Muscle of leg (tissue), 16 donors: ENCODE measurements at places on chromosomes 2 and 18. TPM values are rescaled to one million over a fixed set of nuclear protein-coding genes. Genes with fewer than 3 reads are reported as not detected.
A peak's percentile ranks its signal among the peaks of the same experiment; 100 is the strongest.

Gene VSNL1
- 4.3 TPM for polyA plus RNA-seq

Gene ID2
- 37.3 TPM for polyA plus RNA-seq

Gene CLEC4F
- polyA plus RNA-seq = 0.15 TPM

Gene GPR45
- not detected for polyA plus RNA-seq

Gene PTPRN
- 0.15 TPM for polyA plus RNA-seq

Gene TM4SF20
- not detected for polyA plus RNA-seq

Gene MAPK4
- polyA plus RNA-seq = 4.8 TPM

Gene MAP2
- polyA plus RNA-seq = 6.9 TPM

Gene SLC11A1
- 0.61 TPM for polyA plus RNA-seq

Gene PLEKHH2
- 9.9 TPM for polyA plus RNA-seq

Gene WDR12
- polyA plus RNA-seq = 71.7 TPM

Gene CD8B2
- 0.04 TPM for polyA plus RNA-seq

Gene KIF1A
- polyA plus RNA-seq = 3.2 TPM

Gene SERPINB12
- polyA plus RNA-seq = 0.43 TPM

Gene ZRANB3
- 7.1 TPM for polyA plus RNA-seq

Gene NTSR2
- not detected for polyA plus RNA-seq

Gene CD8A
- 0.35 TPM for polyA plus RNA-seq

Gene PCARE
- 0.53 TPM for polyA plus RNA-seq

Gene DSC1
- not detected for polyA plus RNA-seq

Gene CABYR
- polyA plus RNA-seq = 2.0 TPM

Gene CNTNAP5
- 0.32 TPM for polyA plus RNA-seq

DNA sequence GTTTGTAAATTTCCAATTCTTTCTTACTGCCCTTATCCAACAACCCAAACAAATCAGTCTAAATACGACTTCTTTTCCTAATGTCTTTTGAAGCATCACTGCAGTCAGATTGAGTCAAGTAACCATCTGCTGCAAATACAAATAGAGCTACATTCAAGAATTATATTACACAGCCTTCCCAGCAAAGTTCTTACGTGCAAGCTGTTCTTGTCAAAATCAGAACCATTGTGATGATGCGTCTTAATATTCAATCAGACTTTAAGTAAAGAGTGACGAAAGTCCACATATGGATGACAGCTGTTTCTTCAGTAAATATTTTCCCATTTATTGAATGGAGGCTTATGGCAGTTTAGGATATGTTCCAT, 943.8 kb downstream of the LRP1B start:
- DNase-seq = peak; percentile 3

DNA sequence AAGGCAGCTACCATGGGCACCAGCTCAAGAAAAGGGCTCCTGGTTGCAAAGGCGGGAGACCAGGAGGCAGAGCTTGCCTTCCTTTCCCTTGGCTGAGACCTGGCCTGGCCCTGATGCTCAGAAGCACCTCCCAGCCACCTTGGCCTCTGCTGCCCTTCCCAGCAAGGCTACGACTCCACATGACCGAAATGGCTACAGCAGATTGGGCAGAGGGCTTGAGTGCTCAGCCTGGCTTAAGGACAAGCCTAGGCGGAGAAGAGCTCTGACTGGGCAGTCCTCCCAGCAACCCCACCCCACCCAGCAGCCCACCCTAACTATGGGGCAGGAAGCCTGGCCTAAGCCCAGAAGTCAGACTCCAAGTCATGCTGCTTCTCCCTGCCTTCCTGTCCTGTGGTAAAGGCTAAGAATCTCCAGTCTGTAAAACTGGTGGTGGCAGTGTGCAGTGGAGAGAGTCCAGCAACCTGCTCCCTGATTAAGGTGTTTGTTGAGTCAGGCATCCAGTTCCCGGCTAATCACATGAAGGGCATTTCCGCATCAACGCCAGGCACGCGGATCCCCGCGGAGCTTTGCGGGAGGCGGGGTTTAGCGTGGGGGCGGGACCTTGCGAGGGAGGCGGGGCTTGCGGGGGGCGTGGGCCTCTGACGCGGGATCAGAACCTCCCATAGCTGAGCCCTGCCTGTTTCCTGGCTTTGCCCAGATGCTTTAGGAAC, 256.0 kb downstream of the BCL11A start:
- no peak for DNase-seq

- DNase-seq = no peak
These were observed 38.8 kb downstream of the GULP1 start for GRCh38 chr2:188330316-188331053.

GRCh38 chr2:177029501-177029900, 183.1 kb upstream of the HNRNPA3 start:
- DNase-seq = no peak

- peak; percentile 6 for DNase-seq
These were observed 83.3 kb downstream of the UBE2E3 start for GRCh38 chr2:181063696-181064095.

- peak; percentile 83 for DNase-seq
These were observed 161.5 kb downstream of the TGIF1 start for GRCh38 chr18:3611313-3612090.

DNA sequence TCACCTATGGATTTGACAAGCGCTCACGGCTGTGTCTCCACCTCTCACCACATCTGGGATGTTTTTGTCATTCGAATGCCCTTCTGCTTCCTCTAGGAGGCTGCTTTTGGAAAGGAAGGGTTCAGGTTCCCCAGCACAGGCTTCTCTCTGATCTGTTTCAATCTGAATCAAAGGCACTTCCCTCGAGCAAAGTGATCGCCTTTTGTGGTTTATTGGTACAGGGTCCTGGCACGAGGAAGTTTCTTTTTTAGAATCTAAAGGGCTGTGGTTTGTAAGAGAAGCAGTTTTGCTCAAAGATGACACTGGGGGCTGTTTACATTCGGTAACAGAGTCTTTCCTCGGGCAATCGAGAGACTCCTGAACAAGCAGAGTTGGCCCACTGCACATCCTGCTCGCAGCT, 145.0 kb downstream of the DAW1 start:
- no peak for DNase-seq

GRCh38 chr2:235956281-235956970, 211.8 kb downstream of the GBX2 start:
- no peak for DNase-seq

- DNase-seq = no peak
These were observed 458.6 kb downstream of the KCNJ3 start for GRCh38 chr2:155157065-155157464.

- peak; percentile 76 for DNase-seq
These were observed 32.7 kb downstream of the QPCT start for GRCh38 chr2:37377187-37377532.

DNA sequence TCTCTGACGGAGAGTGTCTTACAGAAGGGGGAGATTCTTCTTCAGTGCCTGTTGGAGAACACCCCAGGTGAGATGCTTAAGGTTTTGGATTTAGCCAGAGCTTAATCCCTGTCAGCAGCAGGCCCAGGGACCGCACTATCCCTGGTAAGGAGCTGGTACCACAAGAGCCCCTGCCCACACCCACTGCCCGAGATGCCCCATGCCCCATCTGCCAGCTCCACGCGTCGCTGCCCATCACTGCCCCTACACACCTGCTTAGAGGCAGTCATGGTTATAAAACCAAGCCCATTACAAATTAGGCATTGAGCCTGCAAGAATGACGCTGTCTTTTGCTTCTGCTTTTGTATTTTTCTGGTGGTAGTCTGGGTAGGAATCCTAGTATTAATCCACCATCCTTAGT, 21.7 kb downstream of the CEP68 start:
- no peak for DNase-seq

GRCh38 chr2:109636317-109636716, 22.2 kb downstream of the SOWAHC start:
- DNase-seq = no peak

- DNase-seq = peak; percentile 79
These were observed 1.0 kb downstream of the NAB1 start for GRCh38 chr2:190649798-190650390.

DNA sequence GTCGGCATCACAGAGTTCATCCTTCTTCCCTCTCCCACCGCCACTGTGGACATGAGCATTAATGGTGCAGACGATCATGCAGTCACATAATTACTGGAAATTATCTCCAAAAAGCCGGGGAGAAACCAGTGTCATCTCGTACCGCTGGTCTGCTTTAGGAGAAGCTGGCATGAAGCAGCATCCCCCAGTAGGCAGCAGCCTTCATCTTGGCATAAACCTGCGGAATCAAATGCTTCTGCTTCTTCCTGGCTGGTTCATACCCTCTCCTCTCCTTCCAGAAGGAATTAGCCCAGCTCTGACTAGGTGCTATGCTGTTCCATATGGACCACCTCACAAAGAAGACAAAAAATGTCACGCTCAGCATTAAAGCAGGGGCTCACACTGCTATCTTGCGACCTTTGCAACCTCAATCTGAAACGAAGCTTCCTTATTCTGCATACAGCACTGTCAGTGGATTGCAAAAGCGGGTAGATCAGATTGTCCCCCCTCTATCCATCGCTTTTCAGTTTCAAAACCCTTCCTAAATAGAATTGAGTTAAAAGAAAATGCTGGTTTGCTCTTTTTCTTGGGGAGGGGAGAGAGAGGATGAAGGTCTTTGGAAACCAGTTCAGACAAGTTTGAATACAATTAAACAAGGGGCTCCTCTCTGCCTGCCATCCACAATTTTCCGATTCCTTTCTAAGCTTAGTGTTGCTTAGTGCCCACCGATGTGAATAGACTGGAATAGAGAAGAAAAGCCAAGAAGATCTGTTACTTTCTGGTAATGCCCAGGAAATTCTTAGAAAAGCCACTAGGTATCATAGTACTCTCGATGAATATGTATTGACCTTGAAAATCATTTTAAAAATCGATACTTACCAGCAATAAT, 212.1 kb upstream of the ZNF521 start:
- DNase-seq = no peak

DNA sequence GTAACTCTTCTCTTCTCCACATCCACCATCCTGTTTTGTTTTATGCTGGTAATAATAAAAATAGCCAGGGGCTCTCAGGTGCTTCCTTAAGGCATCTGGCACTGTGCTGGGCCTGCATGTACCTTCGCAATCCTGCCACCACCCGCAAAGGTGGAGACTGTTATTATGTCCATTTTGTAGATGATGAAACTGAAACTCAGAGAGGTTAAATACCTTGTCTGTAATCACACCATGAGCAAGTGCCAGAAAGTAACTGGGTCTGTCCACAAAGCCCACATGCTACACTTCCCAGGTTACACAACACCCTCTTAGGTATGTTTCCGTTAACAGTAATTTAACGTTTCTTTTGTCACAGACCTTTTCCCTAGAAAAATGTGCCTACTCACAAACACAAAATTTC, 27.0 kb downstream of the NRP2 start:
- DNase-seq = no peak

GRCh38 chr2:17822445-17823117, 6.3 kb downstream of the MSGN1 start:
- peak; percentile 52 for DNase-seq

- no peak for DNase-seq
These were observed 26.8 kb downstream of the ITM2C start for GRCh38 chr2:230891509-230891908.

DNA sequence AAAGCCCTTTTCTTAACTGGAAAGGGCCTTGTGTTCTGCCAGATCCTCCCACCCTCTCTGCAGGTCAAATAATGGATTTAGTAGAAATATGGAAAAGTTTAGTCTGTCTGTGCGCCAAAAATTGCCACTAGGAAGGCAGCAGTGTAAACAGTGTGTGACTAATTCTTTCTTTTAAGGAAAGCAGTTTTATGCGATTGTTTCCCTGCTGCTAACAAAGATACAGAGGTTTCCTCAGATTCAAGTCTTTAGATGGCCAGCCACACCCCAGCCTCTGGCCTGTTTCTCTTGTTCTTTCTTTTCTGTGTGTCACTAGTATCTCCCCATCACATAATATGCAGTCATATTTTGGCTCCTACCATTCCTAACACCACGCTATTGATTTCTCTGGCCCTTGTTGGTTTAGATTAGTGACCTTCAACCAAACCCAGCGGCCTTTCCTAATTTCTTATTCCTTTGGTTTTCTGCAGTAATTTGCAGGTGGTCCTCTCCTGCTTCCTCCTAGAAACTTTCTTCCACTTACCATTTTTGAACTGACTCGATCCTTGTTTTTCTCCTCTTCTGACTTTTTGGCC, 157.4 kb downstream of the LTBP1 start:
- no peak for DNase-seq

DNA sequence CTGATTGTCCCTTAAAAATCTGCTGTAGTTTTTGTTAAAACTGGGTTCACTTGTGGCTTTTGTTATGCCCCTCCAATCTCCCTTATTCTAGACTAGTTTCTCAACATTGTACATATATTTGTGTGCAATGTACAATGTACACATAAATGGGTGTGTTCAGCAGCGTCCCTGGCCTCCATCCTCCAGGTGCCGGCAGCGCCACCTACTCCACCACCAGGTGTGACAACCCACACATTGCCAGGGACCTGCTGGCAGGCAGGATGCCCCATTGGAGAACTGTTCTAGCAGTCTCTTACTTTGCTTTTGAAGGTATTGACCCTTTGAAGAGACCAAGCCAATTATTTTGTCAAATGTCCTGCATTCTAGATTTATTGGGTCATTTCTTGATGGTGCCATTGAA, 75.4 kb downstream of the SH3RF3 start:
- no peak for DNase-seq

- no peak for DNase-seq
These were observed 138.4 kb downstream of the EIPR1 start for GRCh38 chr2:3238951-3239841.

DNA sequence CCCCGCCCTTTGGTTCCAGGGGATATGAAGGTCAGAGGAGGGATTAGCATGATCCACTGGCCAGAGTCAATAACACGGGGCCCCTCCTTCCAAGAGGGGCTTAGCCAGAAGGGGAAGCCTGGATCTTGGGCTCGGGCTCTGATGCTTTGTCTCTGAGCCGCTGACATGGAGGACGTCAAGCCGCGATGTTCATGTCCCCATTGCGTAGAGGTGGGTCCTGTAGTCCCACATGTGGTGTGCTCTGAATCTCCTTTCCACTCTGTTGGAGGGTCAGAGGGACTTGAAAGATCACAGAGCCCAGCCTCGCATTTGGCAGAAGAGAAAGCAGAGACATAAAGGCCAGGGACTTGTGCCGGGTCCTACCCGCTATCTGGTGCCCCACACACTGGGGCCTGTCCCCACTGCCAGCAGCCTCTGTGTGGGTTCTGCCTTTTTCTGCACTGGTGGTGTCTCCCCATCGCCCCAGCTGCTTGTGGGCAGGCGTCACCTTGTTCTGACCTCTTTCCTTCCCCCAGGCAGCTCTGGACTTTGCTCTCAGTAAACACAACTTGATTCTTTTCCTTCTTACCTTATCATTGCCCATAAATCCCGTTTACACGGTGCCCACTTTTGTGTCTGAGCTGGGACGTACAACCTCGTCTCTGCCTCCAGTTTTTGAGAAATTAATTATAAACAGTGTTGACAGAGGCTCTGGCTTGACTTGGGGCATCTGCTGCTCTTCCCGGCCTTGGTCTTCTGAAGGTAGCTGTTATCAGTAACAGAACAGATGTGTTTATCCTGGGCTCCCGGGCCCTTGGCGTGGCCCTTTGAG, 48.8 kb downstream of the SH3BP4 start:
- no peak for DNase-seq
